ENCODE measurements at places on chromosomes 12 and 14. TPM values are rescaled to one million over a fixed set of nuclear protein-coding genes. Genes with fewer than 3 reads are reported as not detected.

DNA sequence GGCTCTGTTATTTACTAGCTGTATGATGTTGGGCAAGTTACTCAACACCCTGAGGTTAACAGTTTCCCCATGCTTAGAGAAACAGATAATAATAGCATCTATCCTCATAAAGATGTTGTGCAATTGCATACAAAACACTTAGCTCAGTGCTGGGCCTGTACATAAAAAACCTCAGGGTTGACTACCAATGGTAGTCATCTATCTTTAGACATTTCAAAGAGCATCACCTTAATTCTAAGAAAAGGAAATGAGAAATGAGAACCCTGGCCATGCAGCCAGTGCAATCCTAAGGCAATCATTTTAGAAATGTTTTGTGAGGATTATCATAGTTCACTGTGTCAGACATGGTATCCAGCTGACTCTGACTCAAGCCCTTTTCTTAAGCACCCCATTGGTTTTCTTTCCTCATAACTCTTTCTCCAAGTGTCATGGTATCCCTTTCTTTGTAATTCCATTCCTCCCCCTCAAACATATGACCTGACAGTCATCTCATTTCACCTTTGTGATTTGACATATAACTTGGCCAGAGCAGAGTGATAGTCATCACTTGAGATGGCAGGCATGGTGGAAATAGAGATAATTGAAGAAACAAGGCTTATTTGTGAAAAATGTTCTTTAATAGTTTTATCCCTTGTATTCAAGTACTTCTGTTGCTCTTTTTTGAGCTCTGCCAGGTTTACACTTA, 29.5 kb upstream of the OSBPL8 start:
- no peak overlapping the region for H3K4me3 ChIP-seq
- H3K27ac ChIP-seq: no peak overlapping the region
- no peaks in the 10 kb centered on the region for H3K36me3 ChIP-seq
- peaks cover 5% of the 10 kb centered on the region for H3K27me3 ChIP-seq

GRCh38 chr14:99546234-99546879, 57.6 kb downstream of the CCDC85C start:
- no peaks in the 10 kb centered on the region for H3K27me3 ChIP-seq
- no peak overlapping the region for H3K27ac ChIP-seq
- H3K4me3 ChIP-seq: no peak overlapping the region
- H3K4me1 ChIP-seq: no peaks in the 10 kb centered on the region

DNA sequence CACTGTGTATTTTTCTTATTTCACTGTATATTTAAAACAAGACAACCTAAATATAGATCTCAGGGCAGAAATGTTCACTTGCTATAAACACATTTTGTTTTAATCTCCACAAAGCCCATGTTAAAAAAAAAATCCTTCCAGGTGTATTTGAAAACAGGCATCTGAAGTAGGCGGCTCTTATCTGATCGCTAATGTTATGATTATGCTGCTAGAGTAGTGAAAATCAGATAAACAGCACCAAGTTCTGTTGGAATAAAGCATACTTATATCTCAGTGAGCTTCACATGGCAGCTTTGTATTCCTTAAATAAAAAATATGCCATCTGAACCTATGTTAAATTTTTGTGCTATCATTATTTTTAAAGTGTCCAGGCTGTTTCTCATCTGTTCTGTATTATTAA, 47.6 kb upstream of the PZP start:
- peaks cover 6% of the 10 kb centered on the region for H3K27me3 ChIP-seq
- no peak overlapping the region for H3K4me3 ChIP-seq
- no peaks in the 10 kb centered on the region for H3K4me1 ChIP-seq
- H3K27ac ChIP-seq: no peak overlapping the region
- no peaks in the 10 kb centered on the region for H3K36me3 ChIP-seq

DNA sequence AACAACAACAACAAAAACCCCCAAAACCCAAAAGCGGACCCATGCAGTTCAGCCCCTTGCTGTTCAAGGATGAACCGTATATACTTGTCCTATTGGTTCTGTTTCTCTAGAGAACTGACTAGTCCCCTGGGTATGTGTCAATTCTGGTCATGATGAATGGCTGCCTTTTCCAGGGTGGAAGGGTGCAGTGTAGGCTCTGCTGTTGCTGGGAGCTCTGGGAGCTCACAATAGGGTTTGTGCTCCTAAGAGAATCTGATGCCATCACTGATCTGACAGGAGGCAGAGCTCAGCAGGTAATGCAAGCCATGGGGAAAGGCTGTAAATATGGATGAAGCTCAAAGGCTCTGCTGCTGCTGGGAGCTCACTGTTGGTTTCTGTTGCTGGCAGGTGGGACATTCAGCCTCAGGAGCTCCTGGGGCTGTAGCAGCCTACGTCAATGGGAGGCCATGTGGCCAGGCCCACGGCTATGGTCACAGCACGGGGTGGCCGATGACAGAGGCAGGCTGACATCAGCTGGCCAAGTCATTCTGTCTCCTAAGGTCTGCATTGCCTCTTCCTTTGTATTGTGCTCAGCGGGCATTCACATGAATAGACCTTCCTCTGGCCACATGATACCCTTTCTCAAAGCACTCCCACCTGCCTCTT, 37.9 kb downstream of the DLK1 start:
- no peak overlapping the region for H3K27ac ChIP-seq
- H3K36me3 ChIP-seq: no peaks in the 10 kb centered on the region
- H3K4me3 ChIP-seq: no peak overlapping the region
- DNase-seq: no peak

DNA sequence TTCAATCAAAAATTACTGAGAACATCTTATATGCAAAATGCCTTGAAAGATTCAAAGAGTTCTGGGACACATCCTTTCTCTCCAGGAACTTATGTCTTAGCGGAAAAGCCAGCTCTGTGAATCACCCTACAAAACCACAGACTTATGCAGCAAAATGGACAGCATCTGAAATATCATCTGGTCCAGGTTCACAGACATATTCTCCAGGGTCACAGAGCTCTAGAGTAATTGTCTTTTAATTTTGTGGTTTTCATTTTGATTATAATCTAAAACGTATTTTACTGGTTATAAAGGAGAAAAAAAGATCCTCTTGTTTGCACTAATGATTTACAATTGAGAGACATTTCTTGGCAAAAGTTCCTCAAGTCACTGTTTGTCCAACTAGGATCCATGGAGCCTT, 246.2 kb downstream of the MSRB3 start:
- no peak for DNase-seq
- H3K36me3 ChIP-seq: no peaks in the 10 kb centered on the region
- no peak overlapping the region for H3K4me3 ChIP-seq
- H3K27me3 ChIP-seq: no peaks in the 10 kb centered on the region

GRCh38 chr12:105831372-105831771, 307.4 kb downstream of the NUAK1 start:
- DNase-seq: no peak
- no peaks in the 10 kb centered on the region for H3K36me3 ChIP-seq
- no peak overlapping the region for H3K4me3 ChIP-seq
- H3K4me1 ChIP-seq: no peaks in the 10 kb centered on the region
- no peaks in the 10 kb centered on the region for H3K27me3 ChIP-seq
- H3K27ac ChIP-seq: no peak overlapping the region

DNA sequence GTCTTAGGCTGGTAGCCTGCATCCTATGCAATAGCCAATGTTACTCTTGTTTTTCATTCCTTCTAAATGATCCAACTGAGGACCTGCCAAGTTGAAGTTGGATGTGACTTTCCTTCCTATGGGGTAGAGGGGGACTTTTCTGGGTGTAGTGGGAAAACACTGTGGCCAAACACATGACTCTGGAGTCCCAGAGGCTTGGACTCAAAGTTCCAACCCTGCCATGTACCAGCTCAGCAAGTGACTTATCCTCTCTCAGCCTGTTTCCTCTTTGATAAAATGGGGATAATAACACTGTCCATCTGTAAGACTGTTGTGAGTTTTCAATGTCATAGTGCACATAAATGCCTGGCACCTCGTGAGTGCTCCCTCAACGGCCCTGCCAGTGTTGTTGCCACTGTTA, 97.0 kb downstream of the ZFP36L1 start:
- H3K27me3 ChIP-seq: no peaks in the 10 kb centered on the region
- H3K36me3 ChIP-seq: no peaks in the 10 kb centered on the region
- peaks cover 3% of the 10 kb centered on the region for H3K4me1 ChIP-seq

GRCh38 chr14:61252369-61253063, 28.6 kb downstream of the TMEM30B start:
- H3K4me3 ChIP-seq: no peak overlapping the region
- no peak overlapping the region for H3K27ac ChIP-seq
- H3K27me3 ChIP-seq: peaks cover 14% of the 10 kb centered on the region
- no peaks in the 10 kb centered on the region for H3K4me1 ChIP-seq
- DNase-seq: peak; percentile 35

DNA sequence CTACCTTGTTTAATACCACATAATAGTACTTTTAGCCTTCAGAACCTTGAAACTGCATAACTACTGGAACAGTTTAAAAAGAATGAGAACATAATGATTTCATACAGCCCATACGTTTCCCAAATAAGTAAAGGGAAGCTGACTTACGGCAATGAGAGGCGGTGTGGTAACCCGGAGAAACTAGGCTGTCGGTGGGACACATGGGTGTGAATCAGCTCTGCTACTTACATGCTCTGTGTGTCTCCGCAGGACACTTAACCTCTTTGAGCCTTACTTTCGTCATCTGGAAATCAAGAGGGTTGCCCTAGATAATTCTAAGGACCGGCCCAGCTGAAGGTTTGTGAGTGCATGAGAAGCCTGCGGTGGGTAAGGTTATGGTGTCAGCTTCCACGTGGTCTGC, 49.3 kb upstream of the PLEKHG3 start:
- no peak for DNase-seq
- no peaks in the 10 kb centered on the region for H3K27me3 ChIP-seq
- H3K4me1 ChIP-seq: peaks cover 7% of the 10 kb centered on the region
- H3K36me3 ChIP-seq: no peaks in the 10 kb centered on the region
- no peak overlapping the region for H3K27ac ChIP-seq
- no peak overlapping the region for H3K4me3 ChIP-seq

- no peak overlapping the region for H3K4me3 ChIP-seq
- no peaks in the 10 kb centered on the region for H3K36me3 ChIP-seq
Measured at GRCh38 chr14:69260861-69261564, 1.1 kb downstream of the GALNT16 start.

DNA sequence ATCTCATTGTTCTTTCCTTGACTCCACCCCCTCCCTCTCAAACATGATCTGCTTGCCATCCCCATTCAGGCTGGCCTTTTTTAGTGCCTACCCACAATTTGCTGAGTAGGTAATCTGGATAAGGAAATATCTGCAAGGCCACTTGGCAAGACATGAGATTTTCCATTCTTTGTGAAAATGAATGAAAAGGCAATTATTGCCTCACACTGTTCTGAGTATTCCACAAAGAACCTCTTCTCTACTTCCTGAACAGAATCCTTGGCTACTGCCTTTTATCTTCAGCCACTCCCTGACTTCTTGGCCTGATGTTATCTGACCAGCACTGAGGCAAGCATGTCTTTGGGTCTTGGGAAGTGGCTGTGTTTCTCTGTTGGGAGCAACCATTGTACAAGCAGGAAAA, 263.2 kb upstream of the ATP2B1 start:
- no peaks in the 10 kb centered on the region for H3K27me3 ChIP-seq
- H3K27ac ChIP-seq: no peak overlapping the region
- no peak for DNase-seq
- no peaks in the 10 kb centered on the region for H3K4me1 ChIP-seq

DNA sequence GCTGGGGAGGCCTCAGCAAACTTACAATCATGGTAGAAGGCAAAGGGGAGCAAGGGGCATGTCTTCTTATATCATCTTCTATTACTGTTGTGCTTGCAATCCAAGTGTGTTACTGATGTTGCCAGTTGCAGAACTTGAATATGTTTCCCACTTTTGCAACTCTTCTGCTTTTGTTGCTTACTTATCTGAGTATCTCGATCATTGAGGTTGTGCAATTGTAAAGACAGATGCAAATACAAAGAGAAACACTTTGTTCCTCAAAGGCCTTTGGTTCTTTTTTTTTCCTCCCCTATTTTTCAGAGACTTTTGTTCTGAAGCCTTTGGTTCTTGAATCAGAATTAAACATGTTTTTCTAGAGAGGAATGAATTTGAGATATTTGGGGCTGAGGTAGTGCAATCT, 3.7 kb upstream of the COX8C start:
- no peak overlapping the region for H3K27ac ChIP-seq
- H3K27me3 ChIP-seq: peaks cover 9% of the 10 kb centered on the region
- no peak overlapping the region for H3K4me3 ChIP-seq
- H3K4me1 ChIP-seq: no peaks in the 10 kb centered on the region

GRCh38 chr12:15774819-15775218, 14.4 kb downstream of the EPS8 start:
- peaks cover 1% of the 10 kb centered on the region for H3K27me3 ChIP-seq
- H3K4me3 ChIP-seq: no peak overlapping the region
- H3K4me1 ChIP-seq: no peaks in the 10 kb centered on the region
- H3K27ac ChIP-seq: no peak overlapping the region
- no peaks in the 10 kb centered on the region for H3K36me3 ChIP-seq
- no peak for DNase-seq

DNA sequence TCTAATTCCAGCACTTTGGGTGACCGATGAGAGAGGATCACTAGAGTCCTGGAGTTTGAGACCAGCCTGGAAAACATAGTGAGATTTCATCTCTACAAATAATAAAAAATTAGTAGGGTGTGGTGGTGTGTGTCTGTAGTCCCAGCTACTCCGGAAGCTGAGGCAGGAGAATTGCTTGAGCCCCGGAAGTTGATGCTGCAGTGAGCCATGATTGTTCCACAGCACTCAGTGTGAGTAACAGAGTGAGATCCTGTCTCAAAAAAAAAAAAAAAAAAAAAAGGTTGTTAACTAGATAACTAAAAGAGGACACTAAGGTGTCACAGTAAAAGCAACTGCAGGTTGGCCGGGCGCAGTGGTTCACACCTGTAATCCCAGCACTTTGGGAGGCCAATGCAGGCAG, 121.3 kb upstream of the MAX start:
- H3K4me3 ChIP-seq: no peak overlapping the region
- H3K27ac ChIP-seq: no peak overlapping the region
- H3K36me3 ChIP-seq: no peaks in the 10 kb centered on the region
- H3K4me1 ChIP-seq: peaks cover 12% of the 10 kb centered on the region

DNA sequence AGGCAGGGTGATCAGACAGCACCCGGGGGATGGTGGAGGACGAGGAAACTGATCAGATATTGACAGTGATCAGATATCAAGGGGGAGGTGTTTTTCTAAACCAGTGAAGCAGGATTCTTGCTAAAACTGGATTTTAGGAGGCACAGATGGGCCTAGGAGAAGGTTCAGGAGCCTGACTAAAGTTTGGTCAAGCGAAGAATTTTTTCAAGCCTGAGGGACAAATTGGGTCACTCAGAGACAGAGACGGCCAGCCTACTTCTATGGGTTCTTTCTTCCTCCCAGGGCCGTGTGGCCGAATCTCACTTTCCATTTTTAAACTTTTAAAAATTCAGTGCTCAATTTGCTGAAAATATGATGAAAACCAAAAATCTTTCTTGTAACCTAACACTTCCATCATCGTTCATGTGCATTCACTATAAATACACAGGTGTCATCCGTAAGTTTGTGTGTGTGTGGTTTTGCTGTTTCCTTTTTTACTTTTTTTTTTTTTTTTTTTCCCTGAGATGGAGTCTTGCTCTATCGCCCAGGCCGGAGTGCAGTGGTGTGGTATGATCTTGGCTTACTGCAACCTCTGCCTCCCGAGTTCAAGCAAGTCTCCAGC, 68.5 kb downstream of the RIN3 start:
- no peak overlapping the region for H3K4me3 ChIP-seq
- no peaks in the 10 kb centered on the region for H3K27me3 ChIP-seq
- H3K36me3 ChIP-seq: no peaks in the 10 kb centered on the region
- H3K4me1 ChIP-seq: peaks cover 40% of the 10 kb centered on the region
- no peak overlapping the region for H3K27ac ChIP-seq
- no peak for DNase-seq

- H3K4me1 ChIP-seq: no peaks in the 10 kb centered on the region
- H3K27ac ChIP-seq: no peak overlapping the region
- peaks cover 40% of the 10 kb centered on the region for H3K36me3 ChIP-seq
Measured at GRCh38 chr12:110548678-110549077, 34.4 kb downstream of the PPTC7 start.

TAS2R13 gene
- 1.4 TPM for total RNA-seq

SYNDIG1L gene
- total RNA-seq: not detected

KCNH3 gene
- total RNA-seq: 1.2 TPM

GLT8D2 gene
- total RNA-seq: not detected

ACOT6 gene
- total RNA-seq: not detected

PTHLH gene
- not detected for total RNA-seq

VRTN gene
- total RNA-seq: not detected

PZP gene
- not detected for total RNA-seq
